ENCODE measurements at places on chromosomes 13 and 19.

GRCh38 chr13:33908116-33908515, 90.2 kb downstream of the RFC3 start:
- DNase-seq: no peak

- no peak for DNase-seq
These were observed 235.2 kb upstream of the SGCG start for GRCh38 chr13:22945321-22946226.

DNA sequence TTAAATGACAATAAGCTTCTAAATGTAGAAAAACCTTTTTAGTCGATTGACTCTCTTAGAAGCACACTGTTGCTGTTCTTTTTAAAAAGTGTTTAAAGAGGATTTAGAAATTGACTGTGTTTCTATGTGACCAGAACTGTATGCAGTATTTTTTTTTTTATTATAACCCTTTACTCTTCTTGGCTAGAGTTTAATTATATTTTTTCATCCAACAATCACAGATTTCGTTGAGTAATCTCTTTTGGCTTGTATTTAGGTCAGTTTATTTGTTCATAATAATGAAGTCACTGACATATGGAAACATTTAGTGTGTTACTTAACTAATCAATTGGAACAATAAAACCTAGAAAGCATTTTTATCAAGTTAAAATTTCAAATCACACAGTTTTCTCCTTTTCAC, 19.9 kb downstream of the CSNK1A1L start:
- DNase-seq: no peak

- DNase-seq: no peak
These were observed 3.1 kb downstream of the CEACAM3 start for GRCh38 chr19:41799444-41800000.

DNA sequence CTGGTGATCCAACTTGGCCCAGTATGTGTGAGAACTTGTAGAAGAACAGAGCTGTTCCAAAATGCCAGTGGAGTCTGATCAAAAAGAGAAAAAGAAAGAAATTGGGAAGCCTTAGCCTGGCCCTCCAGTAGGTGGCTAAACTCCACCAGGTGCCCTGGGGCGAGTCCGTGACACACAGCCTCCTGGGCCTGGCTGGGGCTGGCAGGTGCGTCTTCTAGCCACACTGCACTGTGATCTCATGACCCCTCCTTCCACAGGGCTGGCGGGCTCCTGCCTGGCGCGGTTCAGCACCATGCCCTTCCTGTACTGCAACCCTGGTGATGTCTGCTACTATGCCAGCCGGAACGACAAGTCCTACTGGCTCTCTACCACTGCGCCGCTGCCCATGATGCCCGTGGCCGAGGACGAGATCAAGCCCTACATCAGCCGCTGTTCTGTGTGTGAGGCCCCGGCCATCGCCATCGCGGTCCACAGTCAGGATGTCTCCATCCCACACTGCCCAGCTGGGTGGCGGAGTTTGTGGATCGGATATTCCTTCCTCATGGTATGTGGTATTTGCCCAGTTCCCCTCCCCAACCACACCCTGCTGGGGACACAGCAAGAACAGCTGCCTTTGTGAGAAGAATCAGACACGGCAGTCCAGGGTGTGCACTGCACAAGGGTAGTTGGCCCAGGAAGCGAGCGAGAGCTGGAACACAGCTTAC, 53.7 kb downstream of the RAB20 start:
- no peak for DNase-seq

- DNase-seq: peak; percentile 53
These were observed 30.1 kb downstream of the SCEL start for GRCh38 chr13:77565635-77566034.

- no peak for DNase-seq
These were observed 93.8 kb downstream of the WASF3 start for GRCh38 chr13:26651234-26651633.
